ENCODE measurements at places on chromosomes 4 and X. TPM values are rescaled to one million over a fixed set of nuclear protein-coding genes. Genes with fewer than 3 reads are reported as not detected.

Gene SPANXA2
- not detected for total RNA-seq

Gene MAGEA12
- total RNA-seq, result not detected

Gene UGT2B15
- not detected for total RNA-seq

Gene PPA2
- total RNA-seq, result 143 TPM

Gene APLN
- 2.8 TPM for total RNA-seq

Gene FABP2
- not detected for total RNA-seq

Gene KCND1
- total RNA-seq, result 2.7 TPM

Gene TCEAL6
- not detected for total RNA-seq

Gene RPGR
- total RNA-seq, result 15.0 TPM

Gene TRPC5OS
- not detected for total RNA-seq

Gene ZFP42
- total RNA-seq, result 0.53 TPM

Gene SPIN2A
- total RNA-seq, result 5.2 TPM

Gene PNMA6F
- total RNA-seq, result not detected

Gene UCP1
- total RNA-seq, result not detected

Gene WDR45
- total RNA-seq, result 44.8 TPM

Gene SLC26A1
- 9.4 TPM for total RNA-seq

Gene DMD
- 57.1 TPM for total RNA-seq

Gene OPRPN
- not detected for total RNA-seq

Gene ARAP2
- 17.4 TPM for total RNA-seq

Gene NLRP2B
- total RNA-seq, result 0.06 TPM

Gene HTATSF1
- total RNA-seq, result 60.0 TPM

Gene CNKSR2
- total RNA-seq, result 3.2 TPM

Gene NPY1R
- total RNA-seq, result 26.4 TPM

Gene SAT1
- total RNA-seq, result 236 TPM

Gene GLOD5
- total RNA-seq, result 0.76 TPM

Gene TMEM31
- not detected for total RNA-seq

Gene CXCL8
- total RNA-seq, result 6.0 TPM

Gene IGFBP7
- 675 TPM for total RNA-seq

Gene SASH3
- 6.7 TPM for total RNA-seq

Gene KLHL5
- 33.7 TPM for total RNA-seq

Data from metanephros (tissue), 2 donors.